ENCODE measurements at places on chromosomes 16 and 17. TPM values are rescaled to one million over a fixed set of nuclear protein-coding genes. Genes with fewer than 3 reads are reported as not detected.

ABCA8 gene
- total RNA-seq: 2.2 TPM

PTRH2 gene
- 16.4 TPM for total RNA-seq

ADAMTS18 gene
- total RNA-seq: not detected

CPNE7 gene
- total RNA-seq: 9.5 TPM

SRCAP gene
- 16.8 TPM for total RNA-seq

KRT27 gene
- total RNA-seq: not detected

CTF1 gene
- 3.5 TPM for total RNA-seq

COG7 gene
- 23.5 TPM for total RNA-seq

TVP23A gene
- total RNA-seq: not detected

DCUN1D3 gene
- total RNA-seq: 24.5 TPM

WFIKKN1 gene
- under 0.01 TPM for total RNA-seq

SLFN12 gene
- 47.9 TPM for total RNA-seq

HOXB7 gene
- 1.7 TPM for total RNA-seq

SLC12A3 gene
- not detected for total RNA-seq

GAS2L2 gene
- total RNA-seq: not detected

NACA2 gene
- total RNA-seq: not detected
